ENCODE measurements at places on chromosomes 6 and 20.

- no peak for DNase-seq
Observed at GRCh38 chr20:50567860-50568548, 57.8 kb downstream of the PTPN1 start.

GRCh38 chr20:53098621-53099020, 126.5 kb downstream of the TSHZ2 start:
- DNase-seq, result no peak

GRCh38 chr20:31841928-31842327, 3.5 kb downstream of the FOXS1 start:
- DNase-seq, result no peak

- no peak for DNase-seq
Observed at GRCh38 chr6:147135211-147135681, 69.0 kb upstream of the STXBP5 start.

DNA sequence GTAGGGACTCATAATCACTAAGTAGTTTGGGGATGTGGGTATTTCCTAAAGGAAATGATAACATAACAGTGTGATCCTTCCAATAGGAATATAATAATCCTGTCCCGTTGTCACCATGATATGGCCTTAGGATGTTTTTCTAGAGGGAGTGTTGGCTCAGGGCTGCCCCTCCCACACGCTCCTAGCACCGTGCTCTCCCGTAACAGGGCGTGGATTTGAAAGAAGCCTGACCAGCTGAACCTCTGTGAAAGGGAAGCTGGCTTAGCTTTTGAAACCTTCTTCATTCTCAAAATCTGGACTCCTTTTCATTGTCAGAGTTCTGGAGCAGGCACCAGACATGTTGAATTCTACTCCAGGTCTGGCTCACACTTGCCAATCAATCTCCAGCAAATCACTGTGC, 103.4 kb upstream of the SASH1 start:
- DNase-seq, result no peak

GRCh38 chr20:52748285-52748932, 223.7 kb upstream of the TSHZ2 start:
- DNase-seq, result no peak

DNA sequence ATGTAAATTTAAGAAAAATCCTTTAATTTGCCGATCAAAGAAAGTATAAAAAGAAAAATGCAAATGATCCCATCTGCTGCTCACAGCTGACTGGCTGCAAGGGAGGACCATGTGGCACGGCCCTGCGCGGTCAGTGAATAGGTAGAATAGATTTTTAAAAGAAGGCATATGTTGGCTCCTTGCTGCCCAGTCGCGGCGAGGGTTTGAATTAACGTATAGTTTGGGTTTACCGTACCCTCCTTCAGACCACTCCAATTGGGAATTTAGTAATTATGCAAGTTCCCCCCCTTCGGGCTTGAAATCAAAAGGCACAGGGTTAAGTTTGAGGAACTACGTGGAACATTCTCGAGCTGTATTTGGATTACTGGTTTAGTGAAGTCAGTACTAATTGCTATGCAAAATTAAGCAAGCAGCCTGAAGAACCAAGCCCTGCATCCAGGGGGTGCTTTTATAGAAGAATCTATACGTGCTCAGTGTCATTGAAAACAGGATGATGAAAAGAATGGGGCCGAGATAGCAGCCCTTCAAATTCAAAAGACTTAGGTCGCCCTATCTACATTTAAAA, 1.1 kb upstream of the BEND3 start:
- DNase-seq, result peak; percentile 5

DNA sequence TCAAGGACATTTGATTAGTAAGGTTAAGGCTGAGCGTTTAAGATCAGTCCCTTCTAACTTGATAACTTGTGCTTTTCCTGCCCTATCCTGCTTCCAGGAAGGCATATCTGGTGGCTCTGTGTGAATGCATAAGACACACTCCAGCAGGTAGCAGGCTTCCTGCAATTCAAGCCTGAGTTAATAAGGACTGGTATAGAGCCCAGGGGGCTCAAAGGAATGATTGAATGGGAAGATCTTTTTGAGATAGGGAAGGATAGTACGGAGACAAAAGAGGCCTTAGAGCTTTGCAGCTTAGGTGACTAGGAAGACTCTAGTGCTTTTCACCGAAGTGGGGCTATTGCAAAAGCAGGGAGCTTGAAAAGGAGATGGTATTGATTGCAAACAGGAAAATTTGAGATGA, 307.1 kb downstream of the GRIK2 start:
- DNase-seq, result no peak

DNA sequence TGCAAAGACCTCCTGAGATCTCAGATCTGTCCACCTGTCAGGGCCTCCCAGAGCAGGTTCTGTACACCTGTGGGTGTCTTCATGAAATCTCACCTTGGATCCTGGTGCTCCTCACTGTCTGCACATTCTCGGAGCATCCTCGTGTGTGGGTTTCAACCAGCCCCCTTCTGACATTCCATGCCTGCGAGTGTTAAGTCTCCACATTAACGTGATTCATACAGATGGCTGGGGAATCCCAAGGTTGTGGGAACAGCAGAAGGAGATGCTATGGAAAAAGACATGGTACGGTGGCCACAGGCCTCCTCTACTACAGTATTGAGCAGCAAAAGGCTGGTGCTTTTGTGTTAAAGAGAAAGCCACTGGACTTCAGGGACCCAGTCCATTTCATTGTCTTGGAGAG, 556.5 kb downstream of the DHX35 start:
- no peak for DNase-seq

- DNase-seq, result peak; percentile 24
Observed at GRCh38 chr6:52994839-52995088, 320 bp downstream of the GSTA4 start.

- peak; percentile 68 for DNase-seq
Observed at GRCh38 chr6:119078376-119079282, at the start of gene FAM184A. FAM184A (minus strand) TSS chr6:119078664; CDS start chr6:119078299, 365 bp downstream.

GRCh38 chr20:53926428-53927028, 143.9 kb downstream of the BCAS1 start:
- DNase-seq, result peak; percentile 43

- no peak for DNase-seq
Observed at GRCh38 chr6:3904518-3904917, 55.3 kb downstream of the FAM50B start.

DNA sequence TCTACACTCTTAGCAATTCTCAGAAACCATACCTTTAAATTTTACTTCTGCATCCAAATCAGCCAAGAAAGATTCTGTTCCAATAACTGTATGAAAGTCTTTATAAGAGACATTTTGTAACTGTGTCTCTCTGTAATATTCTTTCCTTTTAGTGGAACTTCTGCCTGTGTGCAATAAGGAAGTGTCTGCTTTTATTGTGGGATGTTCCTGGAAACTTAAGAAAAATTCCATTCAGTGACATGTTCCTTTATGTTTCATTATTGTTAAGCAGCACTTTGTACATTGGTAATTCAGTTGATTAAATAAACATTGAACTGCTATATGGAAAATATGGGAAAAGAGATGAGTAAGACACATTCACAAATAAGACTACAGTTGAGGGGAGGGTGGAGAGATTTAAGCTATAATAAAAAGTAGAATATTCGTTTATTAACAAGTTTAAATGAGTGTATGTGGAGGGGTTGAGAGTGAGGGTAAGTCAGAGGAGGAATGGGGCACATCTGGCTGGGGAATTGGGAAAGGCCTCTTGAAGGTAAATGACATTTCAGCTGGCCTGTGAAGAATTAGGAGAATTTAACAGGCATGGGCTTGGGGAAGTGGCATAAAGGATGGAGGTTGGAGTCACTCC, 11.9 kb downstream of the NUS1 start:
- DNase-seq, result no peak

GRCh38 chr6:53815381-53816119, 20.7 kb downstream of the LRRC1 start:
- no peak for DNase-seq

GRCh38 chr20:37256286-37256685, 5.3 kb downstream of the GHRH start:
- DNase-seq, result no peak

- DNase-seq, result no peak
Observed at GRCh38 chr6:2872423-2873358, 30.4 kb downstream of the SERPINB9 start.

DNA sequence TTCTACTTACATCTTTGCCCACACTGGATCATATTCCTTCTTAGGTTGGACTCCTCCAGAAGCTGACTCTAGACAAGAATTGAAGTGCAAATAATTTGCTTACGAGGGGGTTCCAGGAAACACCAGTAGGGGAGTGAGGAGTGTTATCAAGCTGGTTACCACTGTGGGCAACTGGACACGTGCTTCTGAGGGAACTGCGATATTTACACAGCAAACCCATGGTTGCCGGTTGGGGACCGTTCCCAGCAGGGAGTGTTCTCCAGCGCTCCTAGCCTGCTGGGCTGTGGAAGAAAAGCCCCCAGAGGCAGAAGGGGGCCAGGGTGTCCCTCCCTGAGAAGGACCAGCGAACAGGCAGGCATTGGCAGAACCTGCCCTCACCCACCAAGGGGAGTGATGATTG, 21.7 kb downstream of the MDFI start:
- DNase-seq, result no peak

- no peak for DNase-seq
Observed at GRCh38 chr20:49273696-49274277, 4.1 kb downstream of the ZNFX1 start.

DNA sequence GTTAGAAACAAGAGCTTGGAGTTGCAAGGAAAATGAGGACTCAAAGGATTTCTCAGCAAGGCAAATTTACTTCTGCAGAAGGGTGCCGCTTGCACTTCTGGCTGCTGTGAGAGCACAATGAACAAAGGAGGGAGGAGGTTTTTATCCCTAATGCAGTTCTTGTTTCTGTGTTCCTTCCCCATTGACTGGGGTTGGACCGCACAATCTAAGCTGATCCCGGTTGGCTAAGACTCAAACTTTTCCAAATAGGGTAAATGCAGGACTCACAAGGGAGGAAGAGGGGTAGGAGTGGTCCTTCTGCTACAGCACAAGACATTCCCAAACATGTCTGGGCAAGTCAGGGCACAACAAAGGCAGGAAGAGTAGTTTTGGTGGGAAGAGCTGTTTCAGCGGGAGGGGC, 249.6 kb upstream of the MOCS1 start:
- no peak for DNase-seq

DNA sequence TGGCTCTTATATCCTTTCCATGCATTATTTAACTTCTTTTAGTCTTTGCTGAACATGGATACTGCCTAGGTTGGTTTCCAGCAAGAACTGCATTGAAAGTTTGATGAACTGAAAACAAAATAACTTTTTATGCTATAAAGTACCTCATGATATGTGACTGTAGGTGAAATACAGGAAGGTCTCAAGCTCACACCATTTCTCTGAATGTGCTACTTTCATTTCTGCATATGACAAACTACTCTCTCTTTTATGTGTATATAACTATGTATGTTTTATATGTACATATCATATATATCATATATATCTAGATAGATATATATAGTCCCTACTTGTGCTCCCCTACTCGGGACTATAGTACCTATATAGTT, 65.9 kb downstream of the AIG1 start:
- no peak for DNase-seq

DNA sequence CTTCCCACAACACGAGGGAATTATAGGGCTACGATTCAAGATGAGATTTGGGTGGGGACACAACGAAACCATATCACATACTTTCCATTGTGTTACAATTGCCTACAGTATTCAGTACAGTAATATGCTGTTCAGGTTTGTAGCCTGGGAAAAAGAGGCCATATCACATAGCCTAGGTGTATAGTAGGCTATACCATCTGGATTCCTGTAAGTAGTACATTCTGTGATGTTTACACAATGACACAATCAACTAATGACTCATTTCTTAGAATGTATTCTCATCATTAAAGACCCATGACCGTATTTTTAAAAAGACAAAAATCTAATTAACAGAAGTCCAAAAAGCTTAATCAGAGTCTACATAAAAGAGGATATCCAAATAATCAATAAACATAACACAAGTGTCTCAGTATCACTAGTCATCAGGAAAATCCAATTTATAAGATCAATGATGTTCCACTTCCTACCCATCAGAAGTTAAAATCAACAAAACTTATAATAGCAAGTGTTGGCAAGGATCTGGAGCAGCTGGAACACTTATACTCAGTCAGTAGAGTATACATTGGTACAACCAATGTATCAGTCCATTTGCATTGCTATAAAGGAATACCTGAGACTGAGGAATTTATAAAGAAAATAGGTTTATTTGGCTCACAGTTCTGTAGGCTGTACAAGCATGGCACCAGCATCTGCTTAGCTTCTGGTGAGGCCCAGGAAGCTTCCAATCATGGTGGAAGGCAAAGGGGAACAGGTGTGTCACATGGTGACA, 215.9 kb downstream of the CLVS2 start:
- DNase-seq, result no peak

DNA sequence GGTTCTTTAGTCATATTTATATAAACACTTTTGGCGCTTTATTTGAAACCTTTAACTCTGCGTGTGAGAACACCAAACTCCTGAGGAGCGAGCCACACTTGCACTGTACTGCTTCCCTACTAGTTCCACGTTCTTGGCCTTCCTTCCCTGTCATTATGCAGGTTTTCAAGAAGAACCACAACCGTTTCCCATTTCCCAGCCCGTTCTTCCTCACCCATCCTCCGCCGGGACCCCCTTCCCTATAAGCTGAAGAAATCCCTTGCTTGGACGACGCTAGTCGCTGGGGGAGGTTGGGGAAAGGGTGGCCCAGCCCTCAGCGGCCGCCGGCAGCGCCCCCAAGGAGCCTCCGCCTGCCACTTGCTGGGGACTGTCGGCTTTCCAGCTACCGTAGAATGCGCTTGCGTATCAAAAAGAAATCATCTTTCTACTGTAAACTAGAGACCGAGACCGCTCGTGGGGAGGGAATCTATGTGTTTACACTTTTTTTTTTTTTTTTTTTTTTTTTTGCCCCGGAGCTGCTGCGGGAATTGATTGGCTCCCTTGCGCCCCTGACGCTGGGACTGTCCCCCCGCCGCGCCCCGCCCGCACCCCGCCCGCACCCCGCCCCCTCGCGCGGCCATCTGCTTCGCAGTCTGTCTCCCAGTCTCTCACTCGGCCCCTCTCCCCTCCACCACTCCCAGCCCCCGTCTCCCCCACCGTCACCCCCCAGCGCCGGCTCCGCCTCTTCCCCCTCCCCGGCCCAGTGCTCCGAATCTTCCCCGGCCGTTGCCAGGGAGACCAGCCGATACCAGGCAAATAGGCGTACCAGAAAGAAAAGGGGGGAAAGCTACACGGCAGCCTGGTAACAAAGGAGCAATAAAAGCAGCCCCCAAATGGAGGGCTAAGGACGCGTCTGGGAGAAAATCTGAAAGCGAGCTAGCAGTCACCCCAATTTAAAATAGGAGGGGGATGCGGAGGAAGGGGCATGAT, 2.3 kb upstream of the MARCKS start:
- no peak for DNase-seq

DNA sequence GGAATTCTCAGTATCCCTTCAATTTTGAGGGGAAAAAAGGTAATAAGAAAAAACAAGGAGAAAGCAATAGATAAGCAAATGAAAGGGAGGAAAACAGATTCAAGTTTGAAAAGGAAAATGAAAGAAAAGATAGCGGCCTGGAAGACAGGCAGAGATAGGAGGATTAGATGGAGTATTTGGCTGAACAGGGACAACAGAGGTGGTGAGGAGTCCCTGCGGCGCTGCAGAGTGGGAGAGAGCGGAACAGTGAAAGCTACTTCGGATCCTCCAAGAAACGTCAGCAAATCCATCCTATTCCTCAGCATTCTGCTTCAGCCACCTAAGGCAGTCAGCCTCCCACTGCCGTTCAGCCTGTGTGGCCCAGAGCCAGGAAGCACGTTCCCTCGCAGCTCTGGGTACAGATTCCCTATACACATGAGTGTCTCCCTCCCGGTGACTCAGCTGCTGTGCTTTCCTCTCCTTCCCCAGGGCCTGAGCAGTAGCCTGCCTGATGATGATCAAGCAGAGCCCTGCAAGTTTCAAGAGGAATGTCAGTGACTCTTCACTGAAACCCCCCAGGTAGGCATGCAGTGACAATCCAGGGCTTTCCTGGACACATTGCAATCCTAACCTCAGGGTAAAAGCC, 43.4 kb upstream of the CDYL start:
- no peak for DNase-seq
